ENCODE measurements at places on chromosomes 4 and X. TPM values are rescaled to one million over a fixed set of nuclear protein-coding genes. Genes with fewer than 3 reads are reported as not detected.

Gene PCYT1B
- 1.4 TPM for total RNA-seq

Gene MAGEA11
- total RNA-seq, result not detected

Gene PAGE2
- not detected for total RNA-seq

GRCh38 chr4:121056066-121056465, 16.3 kb downstream of the NDNF start:
- DNase-seq, result no peak

GRCh38 chrX:134184936-134185335, 52.0 kb upstream of the CCDC160 start:
- DNase-seq, result no peak
